ENCODE measurements at places on chromosomes 16 and 17.
A peak's percentile ranks its signal among the peaks of the same experiment; 100 is the strongest.

DNA sequence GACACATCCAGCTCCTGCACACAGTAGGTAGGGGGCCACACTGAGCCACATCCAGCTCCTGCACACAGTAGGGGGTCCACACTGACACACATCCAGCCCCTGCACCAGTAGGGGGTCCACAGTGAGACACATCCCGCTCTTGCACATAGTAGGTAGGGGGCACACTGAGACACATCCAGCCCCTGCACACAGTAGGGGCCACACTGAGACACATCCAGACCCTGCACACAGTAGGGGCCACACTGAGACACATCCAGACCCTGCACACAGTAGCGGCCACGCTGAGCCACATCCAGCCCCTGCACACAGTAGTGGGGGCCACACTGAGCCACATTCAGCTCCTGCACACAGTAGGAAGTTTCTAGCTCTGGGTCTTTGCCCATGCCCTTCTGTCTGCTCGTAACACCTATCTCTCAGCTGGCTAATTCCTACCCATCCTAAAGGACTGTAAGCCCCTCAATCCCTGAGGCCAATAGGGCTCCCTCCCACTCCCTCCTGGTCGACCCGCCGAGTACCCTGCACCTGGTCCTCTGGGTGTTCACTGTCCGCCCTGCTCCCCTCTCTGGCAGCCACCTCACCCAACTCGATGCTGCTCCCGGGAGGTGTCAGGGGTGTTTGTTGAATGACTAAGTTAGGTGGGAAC lies 9.4 kb upstream of the ATP2A3 start:
- DNase-seq, result no peak

DNA sequence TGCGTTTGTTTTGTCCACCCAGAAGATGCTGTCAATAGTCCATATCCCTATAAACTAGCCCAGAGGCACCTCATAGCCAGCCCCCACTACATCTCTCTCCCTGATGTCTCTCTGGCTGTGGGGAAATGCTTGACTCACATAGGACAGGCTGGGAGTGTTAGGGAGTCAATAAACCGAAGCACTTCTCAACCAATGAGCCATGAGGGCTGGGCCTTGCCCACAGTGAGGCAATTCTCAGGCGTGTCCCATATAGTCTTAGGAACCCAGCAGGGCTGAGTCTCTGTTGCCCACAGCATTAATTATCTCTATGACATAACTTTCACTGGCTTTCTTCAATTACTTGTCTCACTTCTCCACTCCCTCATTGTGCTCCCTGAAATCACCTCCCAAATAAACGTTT lies 387.3 kb upstream of the CDH11 start:
- no peak for DNase-seq

DNA sequence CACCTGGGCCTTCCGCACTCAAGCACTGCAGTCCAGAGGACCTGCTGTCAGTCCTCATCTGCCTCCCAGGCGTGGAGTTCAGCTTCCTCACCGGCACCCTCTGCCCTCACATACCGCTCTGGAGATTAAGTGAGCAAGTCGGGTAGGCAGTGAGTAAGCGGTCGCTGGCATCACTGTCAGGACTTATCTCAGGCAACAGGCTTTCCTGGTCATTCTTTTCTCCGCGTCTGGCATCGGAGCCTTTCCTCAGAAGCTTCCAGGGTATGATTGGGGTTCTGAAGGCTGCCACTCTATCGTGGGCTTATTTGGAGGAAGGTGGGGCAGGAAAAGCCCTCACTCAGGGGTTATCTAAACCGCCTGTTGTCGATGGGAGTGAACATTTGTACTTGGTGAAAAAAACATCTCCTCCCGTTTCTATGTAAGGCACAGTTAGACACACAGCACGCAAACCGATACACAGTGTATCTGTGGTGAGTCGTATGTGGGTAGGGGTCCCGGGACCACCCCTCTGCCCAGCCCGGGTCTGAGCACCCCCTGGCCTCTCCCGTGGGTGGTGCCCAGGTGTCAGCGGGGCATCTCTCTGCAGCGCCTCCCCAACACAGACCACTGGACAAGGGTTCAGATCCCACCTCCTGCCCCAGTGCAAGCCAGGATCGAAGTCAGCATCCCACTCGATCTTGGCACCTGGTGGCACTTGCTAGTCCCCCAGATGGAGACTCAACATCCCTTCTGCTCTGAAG lies 92.5 kb upstream of the PLCG2 start:
- no peak for DNase-seq

- DNase-seq, result no peak
These were observed 888 bp downstream of the CDH1 start for GRCh38 chr16:68737730-68738629.

- no peak for DNase-seq
These were observed 12.1 kb downstream of the CMTM3 start for GRCh38 chr16:66616592-66616991.

DNA sequence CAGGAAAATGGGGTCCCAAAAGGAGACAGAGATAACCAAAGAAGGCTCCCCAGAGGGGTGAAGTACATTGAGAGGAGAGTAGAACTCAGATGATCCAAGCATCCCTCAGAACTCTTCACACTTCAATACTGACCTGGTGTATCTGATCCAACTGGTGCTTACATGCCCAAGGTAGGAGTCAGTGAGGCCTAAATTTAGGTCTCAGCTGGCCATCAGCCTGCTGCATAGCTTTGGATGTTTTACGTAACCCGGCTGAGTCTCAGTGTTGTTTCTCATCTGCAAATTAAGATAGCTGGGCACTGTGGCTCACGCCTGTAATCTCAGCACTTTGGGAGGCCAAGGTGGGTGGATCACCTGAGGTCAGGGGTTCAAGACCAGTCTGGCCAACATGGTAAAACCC lies 11.6 kb upstream of the GOSR2 start:
- DNase-seq, result no peak

GRCh38 chr17:30450125-30451027 lies 26.8 kb upstream of the GOSR1 start:
- DNase-seq, result no peak

- no peak for DNase-seq
These were observed 8.4 kb downstream of the MTHFSD start for GRCh38 chr16:86546638-86547013.

- no peak for DNase-seq
These were observed 23.8 kb downstream of the ADCY7 start for GRCh38 chr16:50289950-50290764.

GRCh38 chr17:52470553-52470952 lies 312.0 kb upstream of the CA10 start:
- DNase-seq, result no peak

DNA sequence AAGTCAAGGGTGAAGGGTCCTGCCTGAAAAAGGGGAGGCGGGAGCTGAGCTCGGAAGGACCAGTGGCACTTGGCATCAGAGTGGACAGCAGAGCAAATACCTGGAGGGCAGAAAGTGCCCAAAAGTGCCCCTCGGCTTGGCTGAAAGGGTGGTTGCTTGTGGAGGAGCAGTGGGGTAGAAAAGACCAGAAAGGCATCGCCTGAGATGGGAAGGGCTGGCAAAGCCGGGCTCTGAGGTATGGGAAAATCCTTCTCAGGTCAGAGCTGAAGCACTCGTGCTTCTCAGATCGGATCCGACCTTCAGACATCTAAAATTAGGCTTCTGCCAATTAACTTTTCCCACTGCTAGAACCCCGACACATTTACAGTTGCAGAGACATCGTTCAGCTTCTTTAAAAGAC lies 1.5 kb upstream of the RPL38 start:
- no peak for DNase-seq

DNA sequence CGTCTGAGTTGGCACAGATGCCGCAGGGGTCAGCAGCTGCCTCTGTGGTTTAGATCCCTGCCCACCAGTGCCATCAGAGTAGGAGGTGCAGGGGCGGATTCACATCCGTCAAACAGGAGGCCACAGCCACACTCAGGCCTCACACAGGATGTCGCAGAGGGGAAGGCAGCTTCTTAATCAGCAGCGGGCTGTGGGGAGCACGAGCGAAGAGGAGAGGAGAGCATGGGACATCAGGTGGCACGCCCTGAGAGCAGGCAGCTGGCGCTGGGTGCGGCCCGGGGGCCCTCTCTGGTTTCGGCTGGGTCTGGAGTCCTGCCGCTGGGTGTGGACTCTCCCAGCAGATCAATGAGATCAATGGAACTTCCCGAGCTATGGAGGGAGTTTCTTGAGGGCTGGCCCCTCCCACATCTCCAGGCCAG lies 9.6 kb downstream of the LLGL2 start:
- no peak for DNase-seq

DNA sequence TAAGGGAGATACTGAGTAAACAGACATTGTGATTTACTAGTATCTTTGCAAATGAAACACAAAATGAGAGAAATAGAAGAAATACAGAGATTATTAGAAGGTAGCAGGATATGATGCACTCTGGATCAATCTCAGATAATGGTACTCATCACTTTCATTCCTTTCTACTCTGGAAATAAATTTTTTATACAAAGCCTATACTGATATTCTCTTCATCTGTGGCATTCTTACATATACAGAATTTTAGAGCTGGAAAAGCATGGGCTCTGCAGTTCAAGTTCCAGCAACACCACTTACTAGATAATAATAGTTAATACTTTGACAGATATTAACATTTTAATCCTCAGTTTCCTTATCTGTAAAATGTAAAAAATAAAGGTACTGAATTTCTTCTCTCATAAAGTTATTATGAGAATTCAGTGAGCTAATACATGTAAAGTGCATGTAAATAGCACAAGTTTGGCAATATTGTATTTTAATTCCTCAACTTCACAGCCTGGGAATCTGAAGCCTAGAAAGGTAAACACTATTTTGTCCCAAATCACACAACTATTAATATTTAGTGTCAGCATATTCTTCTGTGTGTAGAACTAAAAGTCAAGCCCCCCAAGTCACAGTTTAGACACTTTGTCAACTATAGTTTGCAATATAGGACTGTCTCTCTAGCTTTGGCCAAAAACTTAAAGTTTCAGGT lies 6.5 kb downstream of the RNF43 start:
- DNase-seq, result no peak

- DNase-seq, result no peak
These were observed 7.7 kb downstream of the CENPN start for GRCh38 chr16:81014672-81015071.

DNA sequence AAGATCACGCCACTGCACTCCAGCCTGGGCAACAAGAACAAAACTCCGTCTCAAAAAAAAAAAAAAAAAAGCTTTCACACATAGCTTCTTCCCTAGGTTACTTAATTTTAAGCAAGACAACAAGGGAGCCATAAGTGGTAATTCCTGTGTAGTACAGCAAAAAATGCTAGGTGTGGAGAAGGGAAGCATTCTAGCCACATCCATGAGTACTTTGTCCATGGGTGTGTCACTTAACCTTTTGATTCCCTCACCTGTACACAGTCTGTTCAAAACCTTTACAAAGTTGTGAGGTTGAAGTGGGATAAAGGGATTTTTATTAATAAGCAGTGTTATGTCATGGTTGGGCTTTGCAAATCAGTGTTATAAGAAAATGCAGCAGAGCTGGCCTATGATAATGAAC lies 4.5 kb downstream of the NME2 start:
- DNase-seq, result no peak

- DNase-seq, result no peak
These were observed 21.9 kb downstream of the TEKT3 start for GRCh38 chr17:15319452-15320010.

DNA sequence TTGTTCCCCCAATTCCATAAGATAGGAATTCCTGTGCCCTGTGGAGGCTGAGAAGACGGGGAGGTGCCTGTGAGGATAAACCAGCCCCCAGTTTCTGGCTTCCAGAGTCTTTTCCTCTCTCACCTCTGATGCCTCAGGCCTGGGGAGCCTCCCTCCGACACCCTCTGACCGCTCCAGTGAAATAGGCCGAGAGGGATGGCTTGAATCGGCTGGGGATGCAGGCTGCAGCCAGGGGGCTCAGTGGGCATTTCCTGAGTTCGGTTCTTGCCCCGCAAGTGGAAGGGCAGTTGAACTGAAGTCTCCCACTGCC lies 339.4 kb downstream of the SEC14L1 start:
- DNase-seq, result no peak

DNA sequence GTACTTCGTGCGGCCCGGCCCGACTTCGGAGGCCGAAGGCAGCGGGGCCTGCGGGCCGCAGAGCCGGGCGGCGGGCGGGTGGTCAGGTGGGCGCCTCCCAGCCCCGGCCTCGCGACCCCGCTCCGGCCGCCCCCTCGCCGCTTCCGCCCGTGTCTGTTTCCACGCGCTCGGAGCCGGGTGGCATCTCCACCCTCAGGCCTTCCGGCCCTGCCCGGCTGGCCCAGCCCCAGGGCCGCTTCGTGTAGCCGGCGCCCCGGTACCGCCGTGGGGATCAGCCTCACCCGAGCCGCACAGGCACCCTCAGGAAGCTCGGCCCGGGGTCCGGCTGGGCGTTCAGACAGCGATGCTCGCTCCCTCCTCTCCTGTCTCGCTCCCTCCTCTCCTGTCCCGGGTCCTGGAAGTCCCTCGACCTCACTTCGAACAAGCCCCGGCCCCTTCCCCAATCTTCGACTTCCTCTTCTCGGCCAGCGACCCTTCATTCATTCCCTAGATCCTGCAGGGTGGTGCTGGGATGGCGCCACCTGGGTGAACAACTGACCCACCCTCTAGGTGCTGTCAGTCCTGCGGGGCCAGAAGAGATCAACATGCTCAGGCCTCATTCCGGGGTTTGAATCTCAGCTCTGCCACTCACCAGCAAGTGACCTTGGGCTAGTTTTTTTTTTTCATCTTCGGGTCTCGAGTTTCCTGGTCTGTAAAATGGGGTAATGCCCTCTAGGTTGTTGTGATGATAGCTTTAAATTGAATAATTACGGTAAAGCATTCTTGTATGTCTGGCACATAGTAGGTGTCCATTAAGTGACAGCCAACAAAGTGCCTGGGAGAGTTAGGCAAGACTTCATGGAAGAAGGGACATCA lies 610 bp downstream of the VPS4A start:
- DNase-seq, result no peak

GRCh38 chr16:27723711-27724481 lies 174.0 kb downstream of the KATNIP start:
- DNase-seq, result no peak

GRCh38 chr16:16109453-16110110 lies 113.7 kb downstream of the ABCC6 start:
- no peak for DNase-seq

GRCh38 chr17:51128076-51128475 lies 7.4 kb upstream of the SPAG9 start:
- DNase-seq, result no peak

GRCh38 chr16:2535625-2536013 lies 2.2 kb upstream of the PDPK1 start:
- peak; percentile 89 for DNase-seq

DNA sequence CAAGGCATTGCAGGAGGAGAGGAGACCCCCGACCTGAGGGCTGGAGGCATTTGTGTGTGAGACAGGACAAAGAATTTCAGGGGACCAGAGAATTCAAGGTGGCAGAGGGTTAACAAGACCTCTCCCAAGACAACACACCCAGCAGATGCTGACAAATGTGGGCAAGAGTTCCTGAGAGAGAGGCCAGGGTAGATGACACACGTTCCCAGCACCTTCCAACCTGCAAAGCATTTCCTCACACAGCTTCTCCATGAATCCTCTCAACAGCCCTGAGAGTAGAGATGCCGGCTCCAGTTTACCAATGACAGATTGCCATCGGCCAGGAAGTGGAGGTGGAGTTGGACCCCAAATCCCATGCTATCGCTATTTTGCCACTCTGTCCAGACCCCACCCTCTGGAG lies 25.0 kb downstream of the WNT3 start:
- DNase-seq, result no peak

GRCh38 chr16:21158208-21159110 lies at the start of gene LDAF1:
LDAF1 (plus strand) TSS chr16:21158674; CDS start chr16:21161183, 2,509 bp downstream.
- DNase-seq, result peak; percentile 92

- no peak for DNase-seq
These were observed 38.8 kb downstream of the ERN1 start for GRCh38 chr17:64091116-64091515.
